ENCODE measurements at places on chromosomes 7 and 10.

DNA sequence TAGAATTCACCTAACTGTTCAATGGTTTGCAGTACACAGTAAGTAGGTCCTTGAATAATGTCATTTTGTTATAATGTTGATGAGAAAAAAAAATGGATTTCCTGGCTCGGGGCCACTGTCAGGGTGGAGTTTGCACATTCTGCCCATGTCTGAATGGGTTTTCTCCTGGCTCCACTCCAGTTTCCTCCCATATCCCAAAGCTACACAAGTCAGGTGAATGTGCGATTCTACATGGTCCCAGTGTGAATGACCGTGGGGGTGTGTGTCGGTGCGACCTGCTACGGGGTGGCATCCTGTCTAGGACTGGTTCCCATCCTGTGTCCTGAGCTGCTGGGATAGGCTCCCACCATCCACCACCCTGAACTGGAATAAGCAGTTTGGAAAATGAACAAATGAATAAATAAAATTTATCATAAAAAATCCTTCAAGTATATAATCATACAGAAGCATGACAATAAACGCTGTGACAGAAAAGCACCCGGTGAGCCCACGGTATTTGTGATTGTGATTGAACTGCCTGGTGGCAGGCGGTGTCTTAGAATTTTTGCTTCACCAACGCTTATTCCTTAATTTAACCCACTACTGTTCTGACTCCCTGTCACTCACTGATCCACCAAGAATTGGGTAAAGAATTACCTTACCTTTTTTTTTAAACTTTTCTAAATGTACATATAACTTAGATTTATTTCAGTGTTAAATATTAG, 114.1 kb downstream of the ICA1 start:
- DNase-seq, result no peak

GRCh38 chr7:137970253-137970975, 31.5 kb downstream of the CREB3L2 start:
- DNase-seq, result no peak

DNA sequence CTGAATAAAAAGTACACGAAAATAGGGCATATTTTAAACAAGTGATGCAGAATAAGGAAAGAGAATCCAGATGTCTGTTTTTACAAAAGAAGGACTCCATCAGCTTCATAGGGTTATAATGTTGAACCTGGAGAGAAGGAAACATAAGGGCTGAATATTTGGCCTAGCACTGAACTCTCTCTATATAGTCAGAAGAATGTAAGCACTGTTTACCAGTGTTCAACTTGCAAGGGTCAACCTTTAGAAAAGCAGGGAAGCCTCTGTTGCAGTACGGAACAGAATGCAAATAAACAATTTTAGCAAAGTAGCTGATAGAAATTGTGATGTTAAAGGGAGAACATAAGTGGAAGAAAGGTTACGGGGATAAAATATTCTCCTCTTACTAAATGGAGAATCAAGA, 16.2 kb downstream of the CDK6 start:
- no peak for DNase-seq

DNA sequence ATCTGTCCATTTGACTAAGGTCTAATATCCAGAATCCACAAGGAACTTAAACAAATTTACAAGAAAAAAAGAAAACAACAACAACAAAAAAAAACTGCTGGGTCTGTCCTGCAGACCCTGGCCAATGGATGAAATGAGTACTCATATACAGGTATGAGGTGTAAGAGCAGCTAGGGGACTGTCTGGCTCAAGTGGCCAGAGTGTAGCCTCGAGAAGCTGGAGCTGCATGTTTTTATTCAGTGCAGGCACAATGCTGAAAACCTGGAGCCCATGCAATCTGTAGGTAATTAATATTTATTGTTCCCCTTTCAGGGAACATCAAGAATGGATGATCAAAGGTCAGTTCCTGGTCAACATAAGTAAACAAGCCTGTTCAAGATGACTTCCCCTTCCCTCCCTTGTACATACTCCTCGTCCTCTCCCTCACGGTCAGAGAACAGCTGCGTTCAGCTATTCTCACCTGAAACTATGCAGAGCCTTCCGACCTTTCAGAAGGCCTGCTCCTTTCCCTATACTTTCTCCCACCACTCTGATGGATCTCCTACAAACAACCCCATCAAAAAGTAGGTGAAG, 15.5 kb downstream of the CYP2C19 start:
- no peak for DNase-seq

GRCh38 chr7:1011297-1012003, 28.5 kb downstream of the CYP2W1 start:
- no peak for DNase-seq

DNA sequence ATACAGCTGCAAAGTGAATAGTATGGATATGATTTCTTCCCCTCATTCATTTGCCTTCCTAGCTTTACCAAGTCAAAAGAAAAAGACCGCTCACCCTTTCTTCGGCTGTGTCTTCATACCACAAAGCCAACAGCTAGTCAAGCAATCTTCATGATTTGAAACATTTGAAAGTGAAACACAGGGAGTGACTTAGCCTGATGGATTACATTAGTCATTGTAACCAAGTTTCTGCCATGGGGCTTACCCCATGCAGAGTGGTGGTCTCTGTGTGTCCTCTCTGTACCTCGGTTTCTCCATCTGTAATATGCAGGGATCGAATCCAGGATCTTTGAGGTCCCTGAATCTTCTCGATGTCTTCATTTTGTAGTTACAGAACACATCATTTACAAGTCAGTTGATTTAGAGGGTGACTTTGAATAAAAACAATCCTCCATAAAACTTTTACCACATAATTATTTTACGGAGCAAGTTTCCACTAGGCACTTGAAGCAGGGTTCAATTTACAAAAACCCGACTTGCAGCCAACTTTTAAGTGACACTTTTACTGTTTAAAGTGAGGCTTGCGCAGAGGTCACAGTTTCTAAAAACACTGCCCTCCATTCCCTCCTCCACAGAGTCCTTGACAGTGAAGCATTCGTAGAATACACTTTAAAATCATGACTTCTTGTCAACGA, 2.2 kb upstream of the LGI1 start:
- no peak for DNase-seq

DNA sequence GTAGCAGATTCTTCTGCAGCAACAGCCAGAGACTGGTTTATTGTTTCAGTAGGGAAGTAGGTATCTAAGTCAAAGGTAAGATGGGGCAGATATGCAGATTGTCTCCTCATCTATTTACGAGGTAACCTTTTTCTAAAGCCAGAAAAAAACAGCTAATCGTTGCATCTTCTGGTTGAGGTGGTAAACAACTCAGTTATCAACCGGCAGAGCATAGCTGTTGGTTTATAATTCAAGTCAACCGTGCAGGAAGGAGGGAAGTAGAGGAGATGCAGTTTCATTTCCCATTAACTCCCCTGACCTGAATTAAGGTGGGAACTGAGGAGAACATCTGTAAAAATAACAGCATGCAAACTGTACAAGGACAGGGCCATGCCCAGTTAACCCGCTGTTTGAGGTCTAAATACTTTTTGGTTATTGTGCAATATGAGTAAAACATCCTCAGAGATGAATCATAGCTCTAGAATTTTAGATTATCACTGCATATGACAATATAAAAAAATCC, 156.5 kb upstream of the ITGB1 start:
- DNase-seq, result no peak

- no peak for DNase-seq
Measured at GRCh38 chr7:23604296-23604640, 7.1 kb downstream of the CCDC126 start.

GRCh38 chr7:139094030-139094429, 15.5 kb downstream of the ZC3HAV1 start:
- no peak for DNase-seq

GRCh38 chr7:7219216-7219615, 36.9 kb downstream of the C1GALT1 start:
- DNase-seq, result no peak

DNA sequence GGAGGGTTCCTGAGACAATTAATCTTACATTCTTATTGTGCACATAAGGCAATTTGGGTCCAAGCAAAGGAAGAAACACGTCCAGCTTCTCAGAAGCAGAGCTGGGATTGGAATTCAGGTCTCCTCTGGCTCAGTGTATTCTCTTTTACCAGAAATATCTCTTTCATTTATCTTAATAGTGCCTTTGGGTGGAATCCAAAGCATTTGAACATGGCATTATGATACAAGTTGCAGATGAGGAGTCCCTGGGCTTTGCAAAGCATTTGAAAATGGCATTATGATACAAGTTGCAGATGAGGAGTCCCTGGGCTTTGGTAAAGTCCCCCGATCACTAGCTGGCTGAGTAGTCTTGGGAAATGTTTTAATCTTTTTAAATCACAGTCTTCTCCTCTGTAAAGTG, 30.0 kb upstream of the PTN start:
- no peak for DNase-seq

DNA sequence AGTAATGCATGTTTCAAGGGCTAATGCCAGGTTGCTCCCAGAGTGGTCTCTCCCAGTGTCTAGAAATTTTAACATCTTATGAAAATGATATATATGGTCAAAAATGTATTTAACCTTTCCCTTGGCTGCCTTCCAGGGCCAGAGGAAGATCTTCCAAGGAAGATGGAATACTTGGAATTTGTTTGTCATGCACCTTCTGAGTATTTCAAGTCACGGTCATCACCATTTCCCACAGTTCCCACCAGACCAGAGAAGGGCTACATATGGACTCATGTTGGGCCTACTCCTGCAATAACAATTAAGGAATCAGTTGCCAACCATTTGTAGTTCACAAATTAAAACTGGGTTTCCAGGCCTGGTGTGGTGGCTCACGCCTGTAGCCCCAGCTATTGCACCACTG, 9.0 kb downstream of the GATAD1 start:
- no peak for DNase-seq

- no peak for DNase-seq
Measured at GRCh38 chr10:77507291-77507880, 130.2 kb downstream of the KCNMA1 start.

Measured in effector CD4-positive, alpha-beta T cell (primary cell).